ENCODE measurements at places on chromosomes 7 and 10.

DNA sequence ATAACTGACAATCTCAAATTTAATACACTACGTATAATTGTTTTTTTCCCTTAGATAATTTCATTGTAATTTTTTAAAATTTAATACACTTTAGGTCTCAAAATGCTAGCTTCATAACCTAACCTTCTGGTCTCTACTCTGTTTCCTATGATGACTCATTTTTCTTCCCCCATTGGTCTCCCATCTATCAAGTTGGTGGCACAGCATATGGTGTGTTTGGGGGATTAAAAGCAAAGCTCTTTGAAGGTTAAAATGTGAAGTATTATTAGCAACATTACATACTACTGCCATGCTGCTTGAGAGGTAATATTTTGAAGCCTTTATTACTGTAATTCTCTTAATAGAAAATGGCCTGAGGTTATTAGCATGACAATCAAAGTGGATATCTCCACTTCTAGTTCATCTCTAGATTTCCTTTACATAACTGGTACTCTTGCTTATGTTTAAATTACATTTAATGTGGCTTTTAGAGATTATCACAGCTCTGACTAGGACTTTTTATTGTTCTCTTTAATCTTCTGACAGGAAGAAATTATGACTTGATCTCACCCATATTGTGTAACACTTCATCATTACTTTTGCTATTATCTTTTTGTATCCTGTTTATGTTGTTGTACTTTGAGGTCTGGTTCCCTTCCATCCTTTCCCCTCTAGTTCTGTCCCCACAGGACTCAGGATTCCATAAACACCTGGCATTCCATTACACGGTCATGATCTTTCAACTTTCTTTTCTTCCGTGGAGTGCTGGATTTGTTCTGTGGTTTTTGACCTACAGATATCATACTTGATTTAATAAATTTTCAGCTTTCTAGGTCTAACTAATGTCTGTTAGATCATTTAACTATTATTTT, 185.1 kb downstream of the SEMA3D start:
- DNase-seq = no peak

DNA sequence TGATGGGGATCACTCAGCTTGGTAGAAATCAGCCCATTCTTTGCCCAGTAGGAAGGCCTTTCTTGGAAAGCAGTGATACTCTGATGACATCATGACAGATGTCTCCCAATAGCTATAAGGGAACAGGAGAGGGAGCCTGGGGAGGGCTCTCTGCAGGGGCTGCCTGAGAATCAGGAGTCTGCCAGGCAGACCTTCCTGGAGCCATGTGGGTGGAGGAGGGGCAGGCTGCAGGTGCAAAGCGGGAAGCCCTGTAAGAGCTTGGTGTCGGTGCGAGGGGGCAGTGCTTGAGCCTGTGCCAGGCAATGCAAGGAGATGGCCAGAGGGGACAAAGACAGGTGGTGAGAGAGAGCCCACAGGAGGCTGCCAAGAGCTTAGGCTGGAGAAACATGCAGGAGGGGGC, 5.0 kb upstream of the TNS3 start:
- peak; percentile 91 for DNase-seq

DNA sequence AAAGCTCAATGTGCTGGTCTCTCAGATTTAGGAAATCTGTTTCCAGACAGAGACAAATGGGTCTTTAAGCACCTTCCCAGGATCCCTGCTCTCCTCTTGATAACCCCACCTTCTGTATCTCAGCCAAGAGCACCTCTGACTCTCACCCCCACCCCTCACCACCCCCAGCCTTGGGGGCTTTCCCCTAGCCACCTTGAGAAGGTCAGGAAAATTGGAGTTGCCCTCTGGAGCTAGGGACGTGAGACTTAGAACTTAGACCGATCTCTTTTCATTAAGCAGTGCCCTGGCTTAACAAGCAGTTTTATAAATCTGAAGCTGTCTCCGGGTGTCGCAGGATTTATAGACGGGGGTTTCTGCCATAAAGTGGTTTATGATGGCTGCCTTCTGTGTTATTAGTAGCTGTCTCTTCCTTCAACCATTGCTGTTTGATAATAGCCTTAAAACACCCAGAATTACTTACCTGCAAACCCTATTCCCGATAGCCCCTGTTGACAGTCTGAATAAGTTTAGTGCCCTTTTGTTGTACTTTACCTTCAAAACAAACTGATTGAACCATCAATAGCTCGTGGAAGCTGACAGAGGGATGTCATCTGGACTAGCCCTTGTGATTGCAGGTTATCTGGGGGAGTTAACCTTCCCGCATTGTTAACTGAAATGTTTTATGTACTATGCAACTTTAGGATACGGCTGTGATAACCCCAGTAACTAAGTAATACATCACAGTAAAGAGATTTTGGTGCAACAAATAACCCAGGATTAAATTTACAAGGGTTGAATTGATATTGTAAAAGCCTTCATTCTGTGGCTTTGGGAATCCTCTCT, 621.5 kb downstream of the LRMDA start:
- no peak for DNase-seq

- no peak for DNase-seq
These were observed 13.3 kb upstream of the RPA3 start for GRCh38 chr7:7731732-7732131.

DNA sequence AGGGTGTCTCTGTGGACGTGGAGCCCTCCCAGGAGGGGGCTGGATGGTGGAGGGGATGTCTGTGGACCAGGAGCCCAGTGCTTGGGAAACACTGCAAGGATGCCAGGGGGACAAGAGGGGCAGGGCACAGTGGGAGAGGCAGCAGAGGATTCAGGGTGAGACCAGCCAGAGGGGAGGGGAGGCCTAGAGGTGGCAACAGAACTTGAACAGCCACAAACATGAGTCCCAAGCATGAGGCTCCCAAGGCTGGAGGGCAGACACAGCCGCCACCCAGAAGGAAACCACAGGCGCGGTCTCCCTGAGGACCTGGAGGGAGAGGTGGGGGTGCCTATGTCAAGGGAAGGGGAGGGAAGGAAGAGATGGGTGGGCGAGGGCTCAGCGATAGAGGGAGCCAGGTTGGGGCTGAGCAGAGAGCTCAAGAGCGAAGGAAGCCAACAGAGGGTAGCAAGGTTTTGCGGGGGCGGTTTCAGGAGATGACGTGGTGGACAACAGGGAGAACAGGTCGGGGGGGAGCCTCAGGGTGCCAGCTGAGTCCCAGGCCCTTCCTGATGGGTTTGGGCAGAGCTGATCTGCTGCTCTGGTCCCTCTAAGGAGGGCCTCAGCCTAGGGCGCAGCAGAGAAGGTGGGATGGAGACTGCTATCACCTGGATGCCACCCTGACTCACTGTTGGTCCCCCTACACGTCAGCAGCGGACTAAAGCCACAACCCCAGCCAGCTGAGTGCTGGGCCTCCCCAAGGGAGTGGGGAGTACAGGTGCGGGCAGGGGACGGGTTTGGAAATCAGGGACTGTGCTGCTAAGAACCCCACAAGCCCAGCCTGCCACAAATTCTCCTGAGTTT, 6.7 kb upstream of the PILRA start:
- no peak for DNase-seq

DNA sequence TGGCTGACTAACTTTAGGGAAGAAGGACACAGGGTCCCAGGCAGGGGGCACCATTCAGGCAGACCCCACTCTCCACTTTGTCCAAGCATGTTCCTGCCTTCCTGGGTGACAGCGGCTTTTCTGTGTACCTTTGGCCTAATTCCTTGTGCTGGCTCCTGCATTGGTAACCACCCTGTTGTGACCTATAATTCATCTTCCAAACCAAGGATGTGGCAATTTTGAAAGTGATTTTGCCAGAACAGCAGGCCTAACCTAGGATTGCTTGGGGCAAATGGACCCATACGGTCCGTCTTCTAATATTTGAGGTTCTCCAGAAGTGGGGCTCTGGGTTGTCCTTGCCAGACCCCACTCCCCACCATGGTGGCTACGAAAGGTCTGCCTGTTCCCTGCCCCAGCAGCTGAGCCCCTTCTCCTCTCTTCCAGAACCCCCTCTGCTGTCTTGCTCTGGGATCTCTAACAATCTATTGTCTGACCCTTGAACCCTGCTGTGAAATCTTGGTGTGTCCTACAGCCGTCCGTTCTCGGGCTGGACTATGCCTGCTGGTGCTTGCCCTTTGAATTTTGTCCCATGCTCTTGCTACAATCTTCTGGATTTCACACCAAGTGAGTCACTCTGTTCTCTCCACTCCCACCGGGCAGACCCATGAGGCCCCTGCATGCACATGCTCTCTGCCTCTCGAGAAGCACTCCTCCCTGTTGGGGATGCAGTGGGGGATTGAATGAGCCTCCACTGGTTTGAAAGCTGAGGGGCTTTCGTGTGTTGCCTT, 316.0 kb downstream of the CXCL12 start:
- DNase-seq = no peak

GRCh38 chr7:1290679-1291356, 58.1 kb downstream of the UNCX start:
- DNase-seq = no peak

DNA sequence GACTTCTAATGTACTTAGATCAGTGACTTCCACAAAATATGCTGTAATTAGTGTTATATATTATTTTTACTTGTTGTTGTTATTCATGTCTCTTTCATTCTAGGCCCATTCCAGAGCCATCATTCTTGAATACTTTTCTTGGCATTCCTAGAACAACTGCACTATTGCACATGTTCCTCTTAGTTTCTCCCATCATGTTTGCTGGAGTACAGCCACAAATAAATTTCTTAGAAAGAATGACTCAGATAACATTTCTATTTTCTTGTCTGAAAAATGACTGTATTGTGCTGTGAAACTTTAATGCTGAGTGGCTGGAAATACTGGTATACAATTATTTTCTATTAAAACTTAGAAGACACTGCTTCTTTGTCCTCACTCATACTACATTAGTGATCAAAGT, 651.0 kb upstream of the STEAP1 start:
- no peak for DNase-seq

DNA sequence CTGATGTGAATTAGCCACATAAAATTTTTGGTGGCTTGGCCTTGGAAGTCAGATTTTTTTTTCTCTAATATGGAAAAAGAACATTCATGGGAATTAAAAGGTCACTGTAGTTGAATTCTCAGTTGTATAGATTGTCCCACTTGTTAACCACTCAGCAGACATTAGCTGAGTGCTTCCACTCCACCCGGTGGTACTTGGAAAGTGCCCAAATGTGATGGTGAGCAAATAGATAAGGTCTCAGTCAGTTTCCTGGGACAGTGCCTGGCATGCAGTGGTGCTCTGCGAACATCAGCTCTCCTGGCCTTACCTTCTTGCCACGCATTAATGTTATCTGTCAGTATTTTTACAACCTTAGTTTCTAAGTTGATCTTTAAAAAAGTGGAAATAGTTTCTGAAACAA, 1.4 kb downstream of the ATP5F1C start:
- no peak for DNase-seq

GRCh38 chr7:130963339-130963738, 229.3 kb upstream of the KLF14 start:
- DNase-seq = no peak

GRCh38 chr7:2477447-2478398, 1.5 kb upstream of the GRIFIN start:
- DNase-seq = peak; percentile 69

DNA sequence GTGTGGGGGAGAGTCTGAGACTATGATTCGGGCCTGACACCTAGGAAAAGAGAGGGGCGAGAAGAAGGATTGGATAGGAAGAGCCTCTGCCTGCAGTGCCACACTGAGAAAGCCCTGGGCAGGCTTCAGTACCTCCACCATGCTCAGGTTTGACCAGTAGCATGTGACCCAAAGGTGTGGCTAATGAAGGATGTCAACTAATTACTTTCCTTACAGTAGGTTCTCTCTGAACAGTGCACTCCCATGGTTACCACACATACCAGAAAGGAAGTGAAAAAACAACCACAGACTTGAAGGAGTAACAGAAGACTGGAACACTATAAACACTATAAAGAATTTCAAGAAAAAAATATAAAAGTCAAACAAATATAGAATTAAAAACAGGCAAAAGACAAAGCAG, 46.2 kb downstream of the SEM1 start:
- DNase-seq = no peak

- DNase-seq = no peak
These were observed 34.0 kb downstream of the CNPY1 start for GRCh38 chr7:155512246-155512887.

DNA sequence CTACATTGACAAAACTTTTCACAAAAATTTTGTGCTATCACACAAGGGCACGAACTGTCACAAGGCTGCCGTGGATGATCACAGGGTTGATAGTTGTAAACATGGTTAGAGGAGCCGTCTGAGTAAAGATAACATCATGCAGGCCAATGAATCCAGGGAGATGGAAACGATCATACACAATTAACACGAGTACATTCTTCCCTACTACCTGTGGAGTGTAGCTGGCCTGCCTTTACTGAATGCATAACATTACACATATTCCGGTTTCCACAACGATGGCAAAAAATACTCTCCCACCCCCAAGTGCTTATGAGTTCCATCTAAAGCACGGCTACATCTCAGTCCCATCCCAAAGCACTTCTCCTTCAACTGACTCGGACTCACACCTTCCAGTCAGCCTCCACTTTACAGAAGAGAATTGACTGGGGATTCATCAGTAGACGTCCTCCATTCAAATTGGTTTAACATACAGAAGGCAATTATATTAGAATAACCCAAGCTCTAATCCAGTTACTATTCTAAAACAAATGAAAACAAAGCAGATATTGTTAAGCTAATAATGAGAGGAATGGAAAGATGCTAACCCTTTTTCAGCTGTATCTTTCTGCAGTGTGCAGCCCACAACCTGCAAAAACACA, 69.0 kb downstream of the EZH2 start:
- DNase-seq = no peak

DNA sequence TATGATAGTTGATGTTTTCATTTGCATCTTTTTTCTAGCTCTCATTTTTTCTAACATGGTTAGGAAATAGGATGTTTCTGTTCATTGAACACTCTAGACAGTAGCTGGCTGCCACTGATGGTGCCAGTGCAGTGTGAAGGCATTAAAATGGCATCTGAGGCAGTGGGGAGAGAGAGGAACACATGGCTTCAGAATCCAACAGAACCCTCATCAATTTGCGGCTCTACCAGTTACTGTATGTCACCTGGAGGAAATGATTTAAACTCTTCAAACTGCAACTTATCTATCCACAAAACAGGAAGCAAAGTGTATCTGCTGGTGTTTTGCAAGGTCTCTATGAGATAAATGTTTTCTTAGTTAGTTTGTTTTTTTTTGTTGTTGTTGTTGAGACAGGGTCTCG, 305.2 kb upstream of the PRKCQ start:
- no peak for DNase-seq

DNA sequence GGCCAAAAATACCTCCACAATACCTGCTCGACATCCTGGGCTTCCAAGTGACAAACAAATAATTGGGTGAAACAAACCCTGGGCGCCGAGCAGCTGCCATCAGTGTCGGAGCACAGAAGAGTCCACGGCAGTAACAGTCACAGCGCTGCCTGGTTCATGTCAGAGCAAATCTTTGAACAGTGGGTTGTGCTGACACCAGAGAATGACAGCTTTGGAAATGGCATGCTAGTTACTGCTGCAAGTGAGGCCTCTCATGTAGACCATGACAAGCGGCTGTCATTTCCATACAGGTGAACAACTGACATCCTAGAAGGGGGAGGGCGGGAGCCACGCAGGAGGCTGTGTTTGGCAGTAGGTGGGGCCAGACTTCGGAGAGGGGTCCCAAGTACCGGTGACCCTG, 420.5 kb upstream of the GALNT17 start:
- peak; percentile 83 for DNase-seq
